ENCODE measurements at places on chromosomes 4 and X.

DNA sequence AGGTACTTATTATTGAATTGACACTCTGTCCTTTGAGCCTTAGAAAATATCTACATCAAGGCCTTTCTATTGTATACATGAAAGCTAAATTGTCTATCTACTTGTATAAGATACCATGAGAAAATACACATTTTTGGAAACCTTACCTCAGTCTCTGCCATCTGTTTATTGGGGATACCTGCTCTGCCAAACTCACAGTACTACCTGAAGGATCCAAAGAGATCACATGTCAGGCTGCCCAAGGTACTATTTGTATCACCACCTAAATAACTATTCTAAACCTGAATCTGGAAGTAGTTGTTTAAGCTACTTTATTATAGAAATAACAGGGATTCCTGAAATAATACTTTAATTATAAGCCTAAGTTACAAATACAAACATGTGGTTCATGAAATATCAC is 126.2 kb downstream of the PALLD start:
- DNase-seq, result no peak

DNA sequence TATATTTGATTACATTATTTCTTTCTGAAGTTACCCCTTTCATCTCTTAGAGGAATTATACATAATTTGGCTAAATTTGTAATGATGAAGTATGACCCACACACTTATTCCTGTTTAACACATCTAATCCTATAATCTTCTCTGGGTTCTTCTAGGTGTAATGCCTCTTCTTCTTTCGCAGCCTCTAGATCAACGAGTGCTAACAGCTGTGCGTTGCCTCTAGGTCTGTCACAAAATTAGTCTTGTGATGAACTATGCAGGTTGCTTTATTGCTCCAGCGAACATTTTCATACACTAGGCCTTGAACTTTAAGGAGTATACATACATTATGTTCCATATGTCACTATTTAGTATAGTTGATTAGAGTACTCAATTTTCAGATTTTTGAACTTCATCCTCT is 89.9 kb downstream of the TTC29 start:
- DNase-seq, result no peak

- no peak for DNase-seq
Observed at GRCh38 chrX:56385336-56385735, 153.2 kb downstream of the KLF8 start.

DNA sequence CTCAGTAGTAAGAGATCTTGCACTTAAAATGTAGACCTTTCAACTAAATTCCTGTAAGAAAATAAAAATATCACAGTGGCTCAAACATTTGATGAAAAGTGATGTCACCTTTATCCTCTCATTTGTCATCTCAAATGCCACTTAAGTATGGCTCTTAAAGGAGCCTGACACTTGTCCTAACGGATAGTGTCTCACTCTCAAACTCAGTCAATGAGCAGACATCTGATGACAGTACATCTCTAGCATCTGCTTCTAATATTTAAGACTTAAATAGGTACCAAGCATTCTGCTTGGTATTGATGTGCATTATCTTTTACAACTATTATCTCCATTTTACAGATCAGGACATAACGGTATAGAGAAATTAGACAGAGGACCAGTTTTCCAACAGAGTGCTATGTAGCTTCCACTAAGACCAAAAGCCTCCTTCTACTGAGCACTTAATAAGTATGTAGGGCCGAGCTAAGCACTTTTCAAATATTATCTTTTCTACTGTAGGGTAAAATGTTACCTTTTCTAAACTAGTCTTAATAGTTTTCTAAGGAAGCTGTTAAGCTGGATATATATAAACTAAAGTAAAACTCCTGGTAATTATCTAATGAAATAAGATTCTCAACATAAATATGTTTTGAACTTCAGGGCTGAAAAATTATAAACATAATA is 110.2 kb downstream of the PDE5A start:
- DNase-seq, result no peak

- no peak for DNase-seq
Observed at GRCh38 chrX:13001097-13001496, 26.2 kb downstream of the TMSB4X start.

DNA sequence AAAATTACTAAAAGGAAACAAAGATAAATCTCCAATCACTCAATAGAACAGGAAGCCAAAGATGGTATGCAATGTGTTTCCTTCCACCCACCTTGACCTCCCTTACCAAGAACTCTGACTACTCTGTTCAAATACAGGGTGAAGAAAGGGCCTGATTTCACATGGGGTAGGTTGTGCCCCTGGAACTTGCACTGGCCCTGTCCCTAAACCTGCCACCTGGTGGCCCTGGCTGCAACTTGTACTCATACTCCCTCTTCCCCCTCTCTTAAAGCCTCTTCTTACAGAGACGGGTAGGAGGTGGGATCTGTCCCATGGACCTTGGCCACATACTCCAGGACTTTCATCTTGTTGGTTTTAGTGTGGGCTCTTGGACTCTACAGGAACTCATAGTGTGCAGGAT is 17.3 kb upstream of the TMEM185A start:
- DNase-seq, result no peak

GRCh38 chrX:148885203-148885602 is 384.8 kb downstream of the AFF2 start:
- no peak for DNase-seq

GRCh38 chr4:106746451-106746850 is 289.7 kb downstream of the DKK2 start:
- DNase-seq, result peak; percentile 95

GRCh38 chr4:54332542-54332941 is 103.4 kb downstream of the PDGFRA start:
- no peak for DNase-seq

- DNase-seq, result peak; percentile 40
Observed at GRCh38 chr4:182306792-182307507, 63.7 kb downstream of the TENM3 start.

DNA sequence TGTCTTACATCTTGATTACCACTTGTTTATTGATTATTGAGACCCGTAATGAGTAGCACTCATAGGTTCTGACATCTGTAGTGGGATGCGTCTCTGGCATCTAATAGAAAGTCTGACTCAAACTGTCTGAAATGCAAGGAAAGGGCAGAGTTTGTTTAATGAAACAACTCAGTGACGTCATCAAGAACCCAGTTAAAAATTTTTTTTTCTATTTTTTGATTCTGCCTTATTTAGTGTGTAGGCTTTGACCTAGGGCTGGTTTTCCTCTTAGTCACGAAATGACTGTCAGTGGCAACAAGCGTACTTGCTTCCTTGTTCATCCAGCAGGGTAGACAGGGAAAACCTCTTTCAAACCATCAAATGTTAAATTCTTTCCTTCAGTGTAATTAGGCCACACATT is 3.1 kb upstream of the CDKL5 start:
- peak; percentile 91 for DNase-seq

DNA sequence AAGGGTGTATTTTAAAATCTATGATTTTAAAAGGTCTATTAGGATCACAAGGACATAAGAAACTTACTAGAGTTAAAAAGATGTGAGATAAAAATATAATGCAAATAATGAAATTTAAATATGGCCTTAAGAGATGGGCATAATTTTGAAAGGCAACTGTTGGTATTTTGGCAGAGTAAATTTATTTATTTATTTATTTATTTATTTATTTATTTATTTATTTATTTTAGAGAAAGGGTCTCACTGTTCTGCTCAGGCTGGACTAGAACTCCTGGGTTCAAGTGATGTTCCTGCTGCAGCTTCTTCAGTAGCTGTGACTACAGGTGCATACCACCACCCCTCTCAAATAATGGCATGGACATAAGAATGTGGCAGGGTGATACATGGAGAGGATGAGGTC is 932.1 kb upstream of the LCORL start:
- DNase-seq, result no peak

DNA sequence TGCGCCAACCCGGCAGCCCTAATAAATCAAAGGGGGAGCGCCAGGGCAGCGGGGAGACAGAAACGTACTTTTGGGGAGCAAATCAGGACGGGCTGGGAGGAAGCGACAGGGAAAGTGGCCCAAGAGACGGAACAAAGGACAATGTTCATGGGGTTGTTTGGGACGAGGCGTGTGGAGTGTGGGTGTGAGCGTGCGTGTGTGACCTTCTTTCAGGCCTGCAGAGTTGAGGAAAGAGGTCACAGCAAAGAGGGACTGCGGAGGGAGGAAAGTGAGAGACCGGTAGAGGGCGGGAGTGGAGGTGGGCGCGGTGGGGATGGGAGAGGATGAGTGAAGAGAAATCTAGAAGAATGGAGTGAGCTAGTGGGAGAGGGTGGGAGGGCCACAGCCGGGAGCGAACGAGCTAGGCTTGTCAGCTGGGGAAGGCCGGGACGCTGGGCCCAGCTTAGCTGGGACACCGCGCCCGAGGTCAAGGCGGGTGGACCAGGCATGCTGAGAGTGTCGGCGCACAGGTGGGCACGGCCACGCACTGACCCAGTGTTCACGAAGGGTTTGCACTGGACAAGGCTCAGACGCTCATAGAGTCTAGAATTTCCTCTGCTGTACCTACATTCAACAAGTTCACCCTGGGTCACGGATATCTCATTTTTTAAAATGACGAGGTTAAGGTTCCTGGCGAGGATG is 14.7 kb upstream of the PITX2 start:
- peak; percentile 49 for DNase-seq

DNA sequence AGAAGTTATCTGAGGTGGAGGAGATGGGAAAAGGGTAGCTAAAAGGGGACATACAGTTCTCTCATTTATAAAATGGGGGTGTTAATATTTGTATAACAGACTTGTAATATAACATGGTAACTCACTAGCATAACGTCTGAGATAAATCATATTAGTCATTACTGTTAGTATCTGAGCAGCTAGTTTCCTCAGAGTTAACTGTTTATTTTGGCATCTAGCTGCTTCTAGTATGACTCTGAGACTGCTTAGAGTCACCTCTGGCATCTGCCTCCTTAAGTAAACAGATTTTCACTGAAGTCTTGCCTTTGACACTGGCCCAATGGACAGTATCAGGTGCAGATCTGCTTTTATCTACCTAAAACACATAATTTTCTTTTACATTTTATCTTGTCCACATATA is 58.1 kb downstream of the SLC30A9 start:
- peak; percentile 24 for DNase-seq

- peak; percentile 81 for DNase-seq
Observed at GRCh38 chr4:95124906-95125504, 367.2 kb downstream of the BMPR1B start.

- DNase-seq, result no peak
Observed at GRCh38 chr4:15547392-15547791, 77.7 kb downstream of the CC2D2A start.

DNA sequence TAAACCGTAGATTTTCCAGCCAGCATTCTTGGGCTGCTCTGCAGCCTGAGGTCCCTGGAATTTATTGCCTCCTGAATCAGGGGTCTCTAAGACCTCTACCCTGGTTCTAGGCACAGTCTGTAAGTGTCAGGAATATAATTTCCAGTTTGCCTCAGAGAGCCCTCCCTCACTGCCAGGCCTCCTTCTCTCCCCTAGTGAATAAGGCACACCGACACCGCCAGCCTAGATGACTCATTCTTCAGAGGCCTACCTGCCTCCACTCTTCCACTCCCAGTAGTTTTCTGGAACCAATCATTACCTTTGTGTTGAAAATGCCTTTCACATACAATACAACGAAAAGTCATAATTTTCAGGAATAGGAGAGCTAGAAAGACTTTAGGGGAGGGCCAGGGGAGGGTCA is 50.3 kb upstream of the ARHGEF9 start:
- DNase-seq, result no peak

- DNase-seq, result peak; percentile 8
Observed at GRCh38 chr4:123747016-123747415, 350.4 kb downstream of the SPRY1 start.

DNA sequence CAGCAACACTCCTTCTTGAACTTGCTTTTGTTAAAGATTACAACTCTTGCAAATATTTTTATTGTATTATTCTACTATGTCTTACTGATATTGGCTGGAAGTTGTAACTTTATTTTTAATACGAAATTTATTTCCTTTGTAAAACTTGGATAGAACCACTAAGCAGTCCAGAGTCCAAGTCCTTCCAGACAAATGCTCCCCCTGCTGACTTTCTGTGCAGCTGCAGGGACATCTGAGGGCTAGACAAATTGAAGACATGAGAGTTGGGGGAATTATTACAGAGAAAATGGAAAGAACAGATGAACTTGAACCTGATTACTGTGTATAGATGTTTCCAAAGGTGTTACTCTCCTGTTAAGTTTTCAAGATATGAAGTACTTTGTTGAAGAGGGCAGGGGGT is 238.8 kb downstream of the GRIA3 start:
- DNase-seq, result peak; percentile 45

DNA sequence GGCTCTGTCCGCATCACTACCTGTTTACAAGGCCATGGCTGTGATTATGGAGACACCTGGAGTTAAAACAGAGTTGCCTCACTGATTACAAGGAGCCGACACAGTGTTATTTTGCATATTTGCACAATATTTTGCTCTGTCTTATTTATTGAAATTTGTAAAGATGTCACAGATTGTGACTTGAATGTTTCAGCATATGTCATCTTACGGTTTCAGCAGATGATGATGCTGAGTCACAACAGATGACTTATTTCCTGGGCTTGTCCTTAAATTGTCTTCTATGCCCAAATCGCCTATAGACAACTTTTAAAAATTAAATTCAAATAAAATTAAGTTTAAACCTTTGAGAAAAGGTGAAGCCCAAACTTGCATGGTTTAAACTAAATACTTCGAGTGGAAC is 87.1 kb upstream of the INPP4B start:
- no peak for DNase-seq

DNA sequence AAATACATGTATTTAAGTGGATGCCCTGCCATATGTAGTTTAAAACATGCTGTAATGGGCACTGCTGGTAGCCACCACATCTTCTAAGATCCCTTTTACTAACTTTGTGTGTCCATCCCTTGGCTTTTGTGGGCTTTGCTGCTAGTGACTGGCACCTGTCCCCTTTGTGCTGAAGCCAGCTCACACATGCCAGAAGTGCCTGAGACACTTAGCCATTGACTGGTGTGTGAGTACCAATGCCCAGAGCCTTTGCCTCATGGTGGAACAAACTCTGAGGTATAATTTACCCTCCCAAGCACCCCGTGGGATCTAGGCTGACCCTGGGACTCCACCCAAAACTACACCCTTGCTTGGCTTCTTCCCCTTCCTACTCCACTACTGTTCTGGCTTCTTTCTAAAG is 33.0 kb downstream of the ARHGAP6 start:
- DNase-seq, result no peak

DNA sequence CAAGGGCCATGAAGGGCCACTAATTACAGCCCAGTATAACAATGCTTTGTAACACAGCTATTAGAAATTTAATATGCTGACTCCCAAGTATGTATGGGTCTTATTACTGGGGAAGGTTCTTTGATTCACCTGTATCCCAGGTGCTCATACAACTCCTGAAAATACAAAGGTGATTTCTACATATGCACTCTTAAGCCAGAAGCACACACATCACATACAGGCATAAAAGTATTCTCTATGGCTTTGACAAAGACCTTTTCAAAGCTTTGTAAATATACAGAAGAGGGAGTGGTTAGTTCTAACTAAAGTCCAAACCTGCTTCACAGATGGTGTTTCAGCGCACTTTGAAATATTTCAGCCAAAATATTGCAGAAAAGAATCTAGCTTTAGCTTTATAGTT is 191.5 kb downstream of the SNCA start:
- no peak for DNase-seq

GRCh38 chrX:3216581-3217180 is 129.8 kb downstream of the MXRA5 start:
- peak; percentile 51 for DNase-seq

GRCh38 chrX:110804446-110804845 is 8.8 kb upstream of the CHRDL1 start:
- DNase-seq, result peak; percentile 25
